ENCODE measurements at places on chromosomes 12 and 14.

GRCh38 chr14:76736514-76736913 is 24.8 kb upstream of the VASH1 start:
- DNase-seq, result no peak

DNA sequence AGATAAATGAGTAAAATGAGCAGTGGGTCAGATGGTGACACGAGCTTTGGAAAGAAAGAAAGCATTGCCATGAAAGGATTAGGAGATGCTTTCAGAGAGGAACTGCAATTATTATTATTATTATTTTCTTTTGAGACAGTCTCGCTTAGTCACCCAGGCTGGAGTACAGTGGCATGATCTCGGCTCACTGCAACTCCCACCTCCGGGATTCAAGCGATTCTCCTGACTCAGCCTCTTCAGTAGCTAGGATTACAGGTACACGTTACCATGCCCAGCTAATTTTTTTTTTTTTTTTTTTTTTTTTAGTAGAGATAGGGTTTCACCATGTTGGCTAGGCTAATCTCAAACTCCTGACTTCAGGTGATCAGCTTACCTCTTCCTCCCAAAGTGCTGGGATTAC is 77.4 kb downstream of the ST8SIA1 start:
- DNase-seq, result no peak

GRCh38 chr12:39505023-39505422 is 62.1 kb upstream of the KIF21A start:
- no peak for DNase-seq

DNA sequence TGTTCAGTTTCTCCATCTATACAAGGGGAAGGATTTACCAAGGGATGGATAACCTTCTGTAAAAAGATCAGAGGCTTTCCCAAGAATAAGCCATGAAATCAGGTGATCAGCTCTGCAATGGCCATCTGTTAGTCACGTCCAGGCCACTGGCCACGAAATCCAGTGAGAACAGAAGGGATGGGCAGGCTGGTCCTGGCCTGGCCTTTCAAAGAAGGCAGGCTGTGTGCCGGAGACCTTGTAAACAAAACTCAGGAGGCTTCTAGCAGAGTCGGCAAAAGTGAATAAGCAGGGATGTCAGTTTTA is 68.5 kb downstream of the RNF34 start:
- no peak for DNase-seq

Measured in coronary artery (tissue), 2 donors.